ENCODE measurements at places on chromosomes 3 and 15.

- DNase-seq = no peak
Measured at GRCh38 chr15:65870889-65871533, 1.7 kb downstream of the RAB11A start.

DNA sequence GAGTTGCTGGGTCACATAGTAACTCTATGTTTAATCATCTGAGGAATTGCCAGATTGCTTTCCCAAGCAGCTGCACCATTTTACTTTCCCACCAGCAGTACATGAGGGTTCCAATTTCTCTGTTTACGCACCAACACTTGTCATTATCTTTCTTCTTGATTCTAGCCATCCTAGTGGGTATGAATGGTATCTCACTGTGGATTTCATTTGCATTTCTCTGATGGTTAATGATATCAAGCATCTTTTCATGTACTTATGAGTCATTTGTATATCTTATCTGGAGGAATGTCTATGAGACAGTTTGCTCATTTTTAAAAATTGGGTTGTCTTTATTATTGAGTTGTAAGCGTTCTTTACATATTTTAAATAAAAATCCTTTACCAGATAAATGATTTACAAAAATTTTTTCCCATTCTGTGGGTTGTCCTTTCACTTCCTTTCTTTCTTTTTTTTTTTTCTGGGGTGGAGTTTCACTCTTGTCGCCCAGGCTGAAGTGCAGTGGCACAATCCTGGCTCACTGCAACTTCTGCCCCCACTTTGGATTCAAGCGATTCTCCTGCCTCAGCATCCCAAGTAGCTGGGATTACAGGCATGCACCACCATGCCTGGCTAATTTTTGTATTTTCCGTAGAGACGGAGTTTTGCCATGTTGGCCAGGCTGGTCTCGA is 8.9 kb upstream of the SGO1 start:
- no peak for DNase-seq

GRCh38 chr3:172607305-172608121 is 84.3 kb upstream of the TNFSF10 start:
- DNase-seq = no peak

- no peak for DNase-seq
Measured at GRCh38 chr15:82688691-82689090, 21.0 kb downstream of the AP3B2 start.

- DNase-seq = no peak
Measured at GRCh38 chr15:71042356-71042922, 72.8 kb upstream of the THSD4 start.

DNA sequence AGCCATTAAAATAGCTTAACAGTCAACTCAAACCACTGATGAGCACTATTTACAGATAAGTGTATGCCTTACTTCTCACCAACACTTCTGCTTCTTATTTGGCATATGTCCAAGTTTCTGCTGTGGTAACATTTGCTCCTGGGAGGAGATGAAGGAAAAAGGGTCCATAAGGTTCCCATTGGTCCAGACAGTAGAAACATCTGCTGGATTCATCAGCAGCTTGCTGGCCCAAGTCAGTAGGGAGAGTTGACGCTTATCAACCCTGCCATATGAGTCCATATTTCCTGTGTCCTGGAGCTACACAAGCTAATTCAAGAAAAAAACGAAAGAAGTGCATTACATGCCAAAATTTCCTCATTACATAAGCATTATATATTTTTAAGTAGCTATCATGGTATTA is 824.5 kb downstream of the CADM2 start:
- no peak for DNase-seq

GRCh38 chr15:98794211-98794610 is 145.9 kb downstream of the IGF1R start:
- DNase-seq = no peak

GRCh38 chr3:71964170-71964569 is 179.2 kb upstream of the PROK2 start:
- DNase-seq = no peak

DNA sequence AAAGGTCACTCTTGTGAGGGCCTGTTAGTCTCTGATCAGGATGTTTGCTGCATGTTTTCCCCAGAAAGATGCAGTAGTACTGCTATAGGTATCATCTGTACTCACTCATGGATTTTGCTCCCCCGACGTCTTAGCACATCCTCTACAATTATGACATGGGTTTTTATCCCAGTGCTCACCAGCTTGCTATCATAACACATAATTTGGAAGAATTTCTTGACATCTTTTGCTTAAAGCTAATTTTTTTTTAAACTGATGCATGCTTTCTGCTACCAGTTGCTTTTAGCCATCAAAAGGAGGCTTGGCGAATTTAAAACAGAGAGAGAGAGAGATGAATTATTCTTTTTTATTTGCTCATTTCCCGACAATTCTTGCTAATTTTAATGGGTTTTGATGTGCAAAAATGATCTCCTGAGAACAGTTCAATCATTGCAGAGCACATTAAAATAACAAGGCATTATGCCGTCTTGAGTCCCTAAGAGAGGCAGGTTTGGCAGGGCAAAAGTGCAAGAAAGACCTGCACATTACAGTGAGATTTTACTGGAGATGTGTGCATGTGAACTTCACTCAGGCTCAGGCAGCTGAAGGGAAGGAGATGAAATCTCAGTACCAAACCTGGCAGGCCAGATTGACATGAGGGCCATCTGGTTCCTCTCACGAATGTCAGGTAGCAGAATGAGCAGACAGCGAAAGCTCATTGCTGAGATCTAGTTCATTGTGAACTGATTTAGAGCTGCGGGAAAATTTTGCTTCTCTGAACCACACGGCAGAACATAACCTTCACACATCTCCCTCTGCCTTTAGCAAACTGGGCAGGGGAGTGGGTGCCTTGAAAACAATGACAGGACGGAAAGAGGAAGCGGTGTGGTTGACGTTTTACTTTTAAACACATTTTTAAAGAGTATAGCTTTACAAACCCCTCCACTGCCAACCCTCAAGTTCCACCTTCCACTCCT is 25.9 kb upstream of the GOLGA8B start:
- no peak for DNase-seq

- no peak for DNase-seq
Measured at GRCh38 chr15:67815036-67815592, 10.2 kb upstream of the SKOR1 start.

DNA sequence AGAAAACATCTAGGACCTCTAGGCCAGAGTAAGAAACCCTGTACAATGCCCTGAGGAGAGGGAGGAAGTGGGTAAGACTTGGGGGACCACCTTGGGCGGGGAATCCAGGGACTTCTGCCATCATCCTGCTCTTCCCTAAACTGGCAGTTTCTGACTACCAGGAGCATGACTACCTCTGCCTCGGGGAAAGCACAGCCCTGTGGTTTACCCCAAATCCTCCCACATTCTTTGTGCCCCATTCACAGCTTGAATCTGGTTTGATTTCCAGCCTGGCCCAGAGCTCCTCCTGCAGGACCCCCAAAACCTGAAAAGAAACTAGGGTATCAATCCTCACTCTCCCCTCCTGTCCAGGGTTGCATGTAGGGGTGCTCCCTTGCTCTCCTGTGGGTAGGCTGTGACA is 4.7 kb downstream of the C3orf18 start:
- no peak for DNase-seq

DNA sequence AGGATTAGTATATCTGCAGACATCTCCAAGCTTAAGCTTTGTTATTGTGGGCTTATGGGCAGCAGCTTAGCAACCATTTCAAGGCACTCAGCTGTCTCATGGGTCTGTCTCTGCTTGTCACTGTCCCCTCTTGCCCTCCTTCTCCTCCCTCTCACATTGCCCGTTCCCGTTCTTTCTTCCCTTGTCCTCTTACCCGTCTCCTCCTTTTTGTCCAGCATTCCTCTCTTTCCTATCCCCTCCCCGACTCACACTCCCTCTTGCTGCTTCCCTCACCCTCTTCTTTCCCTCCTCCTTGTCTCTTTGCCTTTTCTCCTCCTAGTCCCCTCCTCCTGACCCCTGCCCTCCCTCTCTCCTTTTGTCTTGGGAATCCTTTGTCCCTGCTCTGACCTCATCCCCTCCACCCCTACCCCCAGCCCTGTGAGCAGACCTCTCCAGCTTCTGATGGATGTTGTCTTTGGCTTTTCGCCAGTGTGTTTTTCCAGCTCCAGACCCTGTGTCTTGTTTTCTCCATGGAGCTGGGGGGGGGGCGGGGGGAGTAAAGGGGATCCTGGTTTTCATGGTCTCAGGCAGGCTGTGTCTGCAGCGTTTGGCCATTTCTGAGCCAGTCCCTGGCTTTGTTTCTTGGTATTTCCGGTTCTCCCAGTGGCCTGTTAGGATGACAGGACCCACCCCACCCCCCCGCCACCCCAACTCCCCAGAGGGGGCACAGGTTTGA is 47.9 kb upstream of the TRAK1 start:
- DNase-seq = no peak

DNA sequence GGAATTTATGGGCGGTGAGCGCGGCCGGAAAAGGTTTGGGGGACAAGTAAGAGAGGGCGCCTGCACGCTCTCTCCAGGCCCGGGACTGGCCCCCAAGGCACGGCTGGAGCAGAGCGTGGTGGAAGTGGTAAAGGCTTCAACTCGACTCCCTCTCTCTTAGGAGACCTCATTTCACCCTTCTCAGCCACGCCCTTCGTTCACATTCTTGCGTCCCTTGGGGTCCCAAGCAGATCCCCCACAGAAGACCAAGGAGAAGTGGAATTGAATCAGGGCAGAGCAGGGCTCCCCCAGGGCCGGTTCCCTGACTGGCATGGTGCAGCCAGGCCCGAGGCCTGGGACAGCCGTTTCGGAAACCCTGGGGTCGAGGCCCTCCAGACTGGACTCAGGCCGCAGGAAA is 75.4 kb upstream of the POLG start:
- no peak for DNase-seq
